ENCODE measurements at places on chromosomes 5 and 9.

GRCh38 chr9:89247431-89248353 is 63.3 kb upstream of the CKS2 start:
- no peak for DNase-seq

DNA sequence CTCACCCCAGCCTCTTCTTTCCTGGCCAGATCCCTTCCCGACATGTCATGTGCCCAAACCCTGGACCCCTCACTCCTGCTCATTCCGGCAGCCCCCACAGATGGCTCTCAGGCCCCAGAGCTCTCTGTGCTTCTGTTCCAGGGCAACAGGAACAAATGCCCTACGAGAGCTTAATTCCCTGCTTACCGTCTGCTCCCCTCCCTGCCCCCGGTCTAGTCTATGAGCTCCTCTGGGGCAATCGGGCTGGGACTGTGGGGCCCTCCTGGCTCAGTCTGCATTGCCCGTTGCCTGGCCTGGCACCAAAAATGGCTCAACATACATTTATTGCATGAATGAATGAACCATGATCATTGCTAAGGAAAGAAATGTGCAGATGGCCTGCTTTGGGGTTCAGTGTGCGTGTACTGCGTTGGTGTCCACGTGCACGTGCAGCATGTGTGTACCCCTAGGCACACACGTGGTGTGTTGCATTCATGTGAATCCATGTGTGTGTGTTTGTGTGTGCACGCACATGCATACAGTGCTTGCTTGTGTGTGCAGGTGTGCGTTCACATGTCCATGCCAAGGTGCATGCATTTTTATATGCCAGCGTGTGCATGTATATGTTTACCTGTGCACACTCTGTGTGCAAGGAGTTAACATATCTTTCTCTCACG is 201.2 kb upstream of the IER5L start:
- no peak for DNase-seq

DNA sequence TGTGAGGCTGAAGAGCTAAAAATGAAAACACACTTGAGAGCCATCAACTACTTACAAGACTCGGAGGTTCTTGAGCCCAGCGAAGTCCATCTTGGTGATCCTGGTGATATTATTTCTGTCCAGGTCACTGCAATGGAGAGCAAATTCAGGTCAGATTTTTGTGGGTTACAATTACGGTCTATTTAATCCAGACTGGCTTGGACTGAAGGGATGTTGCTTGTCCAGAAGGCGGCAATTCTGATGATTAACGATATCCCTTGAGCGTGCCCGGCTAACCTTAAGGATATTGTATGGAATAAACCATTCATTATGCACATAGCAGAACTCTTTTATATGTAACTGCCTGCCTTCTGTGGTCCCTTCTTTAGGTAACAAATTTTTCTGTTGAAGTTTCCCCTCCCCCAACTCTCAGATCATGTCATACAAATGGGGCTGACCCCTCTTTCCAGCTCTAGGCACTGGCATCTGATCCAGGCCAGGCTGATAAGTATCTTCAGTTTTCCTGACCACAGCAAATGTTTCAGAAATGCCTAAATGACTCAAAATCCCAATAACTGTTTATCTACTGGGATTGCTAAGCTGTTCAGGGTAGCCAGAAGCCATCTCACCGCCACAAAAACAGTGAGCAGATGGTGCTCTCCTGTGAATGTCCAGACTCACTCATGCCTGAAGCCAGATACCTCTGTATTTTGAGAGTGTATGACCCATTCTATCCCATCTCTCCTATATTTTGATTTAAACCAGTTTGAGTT is 49.4 kb downstream of the SLIT3 start:
- DNase-seq, result no peak

DNA sequence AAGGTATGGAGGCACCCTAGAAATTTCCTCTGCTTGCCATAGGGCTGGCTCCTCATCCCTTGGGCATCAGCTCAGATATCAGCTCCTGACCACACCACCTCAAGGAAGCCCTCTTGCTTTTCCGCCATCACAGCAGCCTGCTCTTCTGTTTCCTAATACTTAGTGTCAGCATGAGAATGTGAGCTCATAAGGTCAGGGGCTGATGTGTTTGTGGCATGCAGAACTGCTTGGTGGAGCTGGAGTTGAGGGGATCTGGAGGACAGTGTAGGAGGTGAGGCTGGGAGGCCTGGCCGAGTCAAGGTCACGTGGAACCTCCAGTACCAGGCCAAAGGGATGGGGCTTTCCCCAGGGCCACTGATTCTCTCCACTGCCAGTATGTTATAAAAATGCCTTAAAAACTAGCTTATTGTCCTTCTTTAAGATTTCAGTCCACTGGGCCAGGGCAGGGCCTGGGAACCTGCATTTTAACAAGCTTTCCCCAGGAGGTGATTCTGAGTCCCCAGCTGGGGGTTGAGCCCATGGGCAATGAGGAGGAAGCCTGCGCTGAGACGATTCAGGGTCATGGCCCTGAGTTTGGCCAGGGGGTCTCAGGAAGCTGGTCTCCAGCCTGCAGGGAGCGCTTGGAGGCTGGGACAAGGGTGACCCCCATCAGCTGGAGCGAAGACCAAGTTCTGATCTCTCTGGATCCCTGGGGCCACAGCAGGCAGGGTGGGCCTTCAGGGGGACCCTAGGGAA is 28.6 kb downstream of the DAB2IP start:
- DNase-seq, result no peak

DNA sequence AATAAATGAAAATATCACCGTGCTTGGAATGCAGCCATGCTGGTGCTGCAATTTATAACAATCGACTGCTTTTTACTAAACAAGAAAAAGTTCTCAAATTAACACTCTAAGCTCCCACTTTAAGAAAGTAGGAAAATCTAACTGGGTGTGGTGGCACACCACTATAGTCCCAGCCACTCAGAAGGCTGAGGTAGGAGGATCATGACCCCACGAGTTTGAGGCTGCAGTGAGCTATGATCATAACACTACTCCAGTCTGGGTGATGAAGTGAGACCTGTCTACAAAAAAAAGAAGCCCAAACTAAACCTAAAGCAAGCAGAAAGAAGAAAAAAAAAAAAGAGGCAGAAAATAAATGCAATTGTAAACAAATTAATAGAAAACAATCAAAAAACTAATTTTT is 10.5 kb downstream of the CCNG1 start:
- no peak for DNase-seq

DNA sequence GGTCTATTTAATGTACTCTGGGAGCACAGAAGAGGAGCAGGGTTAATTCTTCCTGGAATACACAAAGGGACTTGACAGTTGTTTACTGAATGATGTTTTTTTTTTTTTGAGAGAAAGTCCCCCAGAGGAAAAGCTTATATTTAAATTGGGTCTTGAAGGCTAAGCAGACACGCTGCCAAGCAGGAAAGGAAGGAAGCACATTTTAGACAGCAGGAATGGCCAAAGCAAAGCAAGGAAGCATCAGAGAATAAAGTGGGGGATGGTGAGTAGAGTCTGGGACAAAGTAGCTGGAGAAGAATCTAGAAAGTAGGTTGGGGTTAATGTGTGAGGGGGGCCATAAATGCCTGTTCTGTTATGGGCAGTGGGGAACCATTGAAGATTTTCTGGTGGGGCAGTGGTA is 21.5 kb downstream of the ZNF346 start:
- DNase-seq, result no peak

DNA sequence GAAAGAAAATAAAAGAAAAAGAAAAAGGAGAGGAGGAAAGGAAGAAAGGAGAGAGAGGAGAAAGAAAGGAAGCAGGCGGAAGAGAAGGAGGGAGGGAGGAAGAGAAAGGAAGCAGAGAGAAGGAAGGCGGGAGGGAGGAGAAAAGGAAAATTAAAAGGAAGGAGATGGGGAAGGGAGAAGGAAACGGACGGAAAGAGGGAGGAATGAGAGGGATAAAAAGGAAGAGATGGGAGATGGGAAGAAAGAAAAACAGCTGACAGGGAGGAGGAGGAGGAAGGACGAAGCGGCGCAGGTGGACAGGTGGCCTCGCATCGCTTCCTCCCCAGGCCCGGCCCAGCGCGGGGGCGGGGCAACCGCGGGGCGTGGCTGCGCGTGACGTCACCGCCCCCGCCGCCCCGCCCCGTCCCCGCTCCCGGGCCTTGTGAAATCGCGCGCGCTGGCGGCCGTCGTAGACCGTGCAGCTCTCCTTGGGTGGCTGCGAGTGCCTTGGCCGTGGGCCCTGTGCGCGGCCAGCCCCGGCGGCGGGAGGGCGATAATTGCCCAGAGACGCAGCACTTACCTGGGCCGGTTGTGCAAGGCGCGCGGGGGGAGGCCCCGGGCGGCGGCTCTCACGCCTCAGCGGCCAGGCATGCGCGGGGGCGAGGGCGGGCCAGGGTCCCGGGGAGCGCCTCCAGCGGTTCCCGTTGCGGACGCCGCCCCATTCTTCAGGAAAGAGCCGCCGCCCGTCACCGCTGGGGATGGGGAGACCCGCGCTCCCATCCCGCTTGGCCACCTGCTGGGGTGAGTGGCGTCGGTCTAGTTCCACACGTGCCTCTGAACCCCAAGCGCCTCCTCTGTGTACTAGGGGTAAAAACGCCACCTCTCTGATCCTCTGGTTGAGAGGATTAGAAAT is 49.6 kb upstream of the FOXE1 start:
- DNase-seq, result peak; percentile 64

GRCh38 chr9:114779352-114779845 is 26.4 kb downstream of the TNFSF15 start:
- DNase-seq, result no peak

GRCh38 chr5:663436-664342 is 29.5 kb downstream of the TPPP start:
- DNase-seq, result no peak

DNA sequence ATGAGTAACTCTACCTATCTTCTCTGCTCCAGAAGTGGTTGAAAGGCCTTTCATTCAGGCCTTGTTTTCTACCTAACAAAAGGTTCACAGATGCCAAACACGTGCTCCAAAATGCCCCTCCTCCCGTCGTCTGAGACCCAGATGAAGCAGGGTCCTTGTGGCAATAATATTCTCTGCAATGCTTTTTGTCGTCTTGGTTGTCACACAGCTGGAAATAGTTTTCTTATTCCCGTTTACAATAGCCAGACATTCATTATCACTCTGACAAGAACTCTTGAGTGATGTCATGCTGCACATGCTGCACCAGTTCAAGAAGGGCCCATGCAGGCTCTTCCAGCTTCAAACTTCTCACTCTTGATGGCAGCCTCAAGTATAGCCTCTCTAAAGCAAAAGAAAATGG is 7.8 kb downstream of the LPAR1 start:
- no peak for DNase-seq

DNA sequence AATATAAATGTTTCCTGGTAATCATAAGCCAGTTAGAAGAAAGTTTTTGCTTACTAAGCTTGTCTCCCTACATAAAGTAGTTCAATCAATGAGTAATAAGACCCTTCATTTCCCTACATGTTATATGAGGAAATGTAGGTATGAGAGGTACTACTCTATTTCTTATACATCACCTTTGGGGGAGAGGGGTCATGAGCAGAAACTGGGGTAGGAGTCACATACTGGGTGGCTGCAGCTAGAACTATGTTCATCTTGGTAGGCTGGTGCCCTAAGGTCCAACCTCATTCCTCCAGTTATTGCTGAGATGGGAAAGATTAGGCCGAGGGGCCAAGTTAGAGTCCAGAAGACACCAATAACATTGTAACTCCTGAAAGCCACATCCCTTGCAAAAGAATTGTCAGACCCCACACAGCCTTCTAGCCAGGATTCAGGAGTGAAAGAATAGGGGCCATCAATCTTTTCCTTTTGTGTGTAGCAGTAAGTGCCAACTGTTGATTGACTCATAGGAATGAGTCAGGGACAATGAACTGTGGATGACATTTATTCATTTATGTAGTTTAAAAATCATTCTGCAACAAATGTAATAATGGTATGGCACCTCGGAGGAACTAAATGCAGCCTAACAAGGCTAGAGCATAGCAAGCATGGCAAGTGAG is 21.6 kb upstream of the SREK1 start:
- no peak for DNase-seq

DNA sequence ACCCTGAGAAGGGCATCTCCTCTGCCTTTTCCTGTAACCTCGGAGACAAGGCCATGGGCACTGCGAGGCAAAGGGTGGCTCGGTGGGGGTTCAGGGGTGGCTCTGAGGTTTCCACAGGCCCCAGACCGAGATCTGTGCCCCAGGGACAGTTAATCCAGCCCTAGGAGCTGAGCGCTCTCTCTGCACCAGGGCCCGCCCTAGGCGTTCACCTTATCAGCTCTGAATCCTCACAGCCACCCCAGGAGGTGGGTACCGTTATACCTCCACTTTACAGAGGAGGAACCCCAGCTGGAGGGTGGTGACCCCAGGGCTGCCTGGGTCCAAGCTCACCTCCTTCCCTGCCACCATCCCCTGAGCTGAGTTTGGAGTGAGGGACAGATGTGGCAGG is 2.3 kb upstream of the ENG start:
- DNase-seq, result no peak

DNA sequence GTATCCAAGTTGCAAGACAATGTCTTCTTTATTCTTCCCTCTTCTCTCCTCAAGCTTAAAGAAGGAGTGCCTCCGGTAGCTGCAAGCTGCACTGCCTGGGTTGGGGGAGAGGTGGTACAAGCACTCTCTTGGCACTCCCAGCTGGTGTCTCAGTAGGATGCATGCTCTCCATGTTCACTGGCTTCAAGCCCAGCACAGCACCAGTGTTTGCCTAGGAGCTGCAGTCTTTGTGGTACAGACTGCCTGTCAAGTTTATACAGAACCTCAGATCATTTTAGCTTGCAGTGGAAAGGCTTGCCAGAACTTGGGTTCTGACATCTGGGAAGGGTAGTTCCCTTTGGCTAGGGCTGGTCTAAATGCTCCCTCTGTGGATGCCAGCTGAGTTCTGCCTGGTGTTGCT is 505.6 kb downstream of the MAN2A1 start:
- no peak for DNase-seq

DNA sequence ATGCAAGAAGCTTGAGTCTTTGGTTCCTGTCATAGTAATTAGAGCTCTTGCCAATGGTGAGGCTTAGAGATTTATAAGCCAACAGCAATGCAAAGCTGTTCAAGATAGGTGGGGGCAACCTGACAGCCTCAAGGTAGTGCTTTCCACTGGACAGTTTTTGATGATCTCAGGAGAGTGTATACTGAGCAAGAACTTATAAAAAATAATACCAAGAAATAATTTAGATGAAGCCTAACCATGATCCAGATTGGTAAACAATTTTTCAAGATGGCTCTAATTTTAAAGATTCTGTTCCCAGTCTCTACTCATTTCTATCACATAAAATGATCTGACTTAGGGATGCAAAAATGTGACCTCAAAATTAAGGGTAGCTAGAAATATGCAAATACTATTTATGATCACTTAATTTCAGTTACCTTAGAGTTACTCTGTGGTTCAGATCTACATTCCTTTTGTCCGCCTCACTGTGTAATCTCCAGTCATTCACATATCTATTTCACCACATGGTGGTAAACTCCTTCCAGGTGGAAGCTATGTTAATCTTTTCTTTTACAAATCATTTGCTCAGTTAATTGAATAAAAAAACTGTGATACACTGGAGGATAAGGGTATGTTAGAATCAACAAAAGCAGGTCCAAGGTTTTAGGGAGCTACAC is 1228.0 kb upstream of the C9orf72 start:
- no peak for DNase-seq

- DNase-seq, result no peak
These were observed 549.4 kb downstream of the LRRC70 start for GRCh38 chr5:63128018-63128417.

DNA sequence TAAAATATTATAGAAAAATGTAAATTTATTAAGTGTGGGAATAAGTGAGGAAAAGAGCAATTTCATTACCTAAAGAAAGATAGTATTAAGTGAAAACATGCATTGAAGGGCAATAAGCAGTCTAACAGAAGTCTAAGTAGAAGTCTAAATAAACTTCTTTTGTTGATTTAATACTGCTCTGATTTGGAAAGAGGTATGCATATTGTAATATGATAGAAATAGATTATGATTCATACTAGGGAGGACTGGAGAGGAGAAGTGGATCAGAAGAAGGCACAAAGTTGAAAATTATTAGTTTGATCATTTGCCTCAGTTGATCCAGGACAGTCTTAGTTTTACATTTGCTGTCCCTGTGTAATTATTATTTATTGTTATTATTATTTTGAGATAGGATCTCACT is 6.6 kb upstream of the ERBIN start:
- no peak for DNase-seq
